Epithelial cell of proximal tubule (primary cell): ENCODE measurements at places on chromosomes 6 and 20.
A peak's percentile ranks its signal among the peaks of the same experiment; 100 is the strongest.

DNA sequence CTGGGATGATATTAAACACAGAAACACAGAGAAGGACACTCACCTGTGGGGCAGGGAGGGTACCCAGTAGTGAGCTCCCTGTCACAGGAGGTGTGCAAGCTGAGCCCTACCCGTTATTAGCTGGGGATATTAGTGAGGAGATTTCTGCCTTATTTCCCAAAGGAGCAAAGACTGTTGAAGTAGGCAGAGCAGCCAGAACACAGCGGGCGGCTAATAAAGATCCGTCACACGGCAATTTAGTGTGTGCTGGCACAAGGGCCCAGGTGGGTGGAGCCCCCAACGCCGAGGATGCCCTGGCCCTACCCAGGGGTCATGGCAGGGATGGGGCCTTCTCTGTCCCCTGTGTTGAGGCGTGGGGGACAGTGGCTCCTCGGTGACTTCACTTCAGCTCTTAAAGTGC lies 8.3 kb downstream of the VSTM2L start:
- DNase-seq, result no peak

DNA sequence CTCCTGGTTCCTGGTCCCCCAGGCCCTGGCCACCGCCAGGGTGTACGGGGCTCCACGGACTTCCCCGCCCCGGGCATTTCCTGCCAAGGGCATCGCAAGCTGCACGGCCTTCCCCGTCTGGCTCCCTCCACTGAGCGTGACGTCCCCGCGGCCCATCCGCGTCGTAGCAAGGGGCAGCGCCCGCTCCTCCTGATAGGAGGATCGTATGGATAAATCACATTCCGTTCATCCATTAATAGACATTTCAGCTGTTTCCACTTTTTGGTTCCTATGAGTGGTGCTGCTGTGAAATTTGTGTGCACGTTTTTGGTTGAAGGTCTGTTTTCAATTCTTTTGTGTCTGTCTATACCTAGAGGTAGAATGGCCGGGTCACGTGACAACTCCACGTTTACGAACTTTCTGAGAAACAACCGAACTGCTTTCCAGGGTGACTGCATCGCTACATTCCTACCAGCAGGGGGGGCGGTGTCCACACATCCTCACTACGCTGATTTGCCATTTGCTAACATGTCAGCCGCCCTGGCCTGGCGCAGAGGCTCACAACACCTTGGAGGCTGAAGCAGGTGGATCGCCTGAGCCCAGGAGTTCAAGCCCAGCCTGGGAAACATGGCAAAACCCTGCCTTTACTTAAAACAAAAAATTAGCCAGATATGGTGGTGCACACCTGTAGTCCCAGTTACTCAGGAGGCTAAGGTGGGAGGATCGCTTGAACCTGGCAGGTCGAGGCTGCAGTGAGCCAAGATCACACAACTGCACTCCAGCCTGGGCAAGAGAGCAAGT lies 37.7 kb downstream of the KCNQ2 start:
- DNase-seq, result no peak

- DNase-seq, result no peak
These were observed 130.1 kb upstream of the SLC2A12 start for GRCh38 chr6:134182528-134182927.

GRCh38 chr6:142569676-142570075 lies 267.9 kb downstream of the ADGRG6 start:
- DNase-seq, result no peak

DNA sequence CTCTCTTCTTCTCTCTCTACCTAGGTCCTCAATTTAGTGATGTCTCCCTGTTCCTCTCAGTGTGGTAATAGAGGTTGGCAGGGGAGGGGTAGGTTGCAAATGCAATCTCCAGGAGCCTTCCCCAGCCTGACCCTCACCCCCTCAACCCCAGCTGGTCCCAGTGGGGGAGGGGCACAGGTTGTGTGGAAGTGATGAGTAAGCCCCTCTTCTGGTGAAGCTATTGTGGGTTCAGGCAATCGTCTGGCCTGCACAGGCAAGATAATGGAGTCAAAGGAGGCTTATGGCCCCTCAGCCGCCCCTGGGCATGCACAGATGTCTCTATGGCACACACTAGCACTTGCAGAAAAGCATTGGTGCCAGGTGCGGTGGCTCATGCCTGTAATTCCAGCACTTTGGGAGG lies 10.8 kb upstream of the ADA start:
- DNase-seq, result no peak

DNA sequence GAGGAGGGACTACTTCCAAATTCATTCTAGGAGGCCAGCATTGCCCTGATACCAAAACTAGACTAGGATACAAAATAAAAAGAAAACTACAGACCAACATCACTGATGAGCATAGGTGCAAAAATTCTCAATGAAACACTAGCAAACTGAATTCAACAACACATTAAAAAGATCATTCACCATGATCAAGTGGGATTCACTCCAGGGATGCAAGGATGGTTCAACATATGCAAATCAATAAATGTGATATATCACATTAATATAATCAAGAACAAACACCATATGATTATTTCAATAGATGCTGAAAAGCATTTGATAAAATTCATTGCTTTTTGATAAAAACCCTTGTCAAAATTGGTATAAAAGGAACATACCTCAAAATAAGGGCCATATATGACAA lies 10.2 kb downstream of the PGBD1 start:
- DNase-seq, result no peak

DNA sequence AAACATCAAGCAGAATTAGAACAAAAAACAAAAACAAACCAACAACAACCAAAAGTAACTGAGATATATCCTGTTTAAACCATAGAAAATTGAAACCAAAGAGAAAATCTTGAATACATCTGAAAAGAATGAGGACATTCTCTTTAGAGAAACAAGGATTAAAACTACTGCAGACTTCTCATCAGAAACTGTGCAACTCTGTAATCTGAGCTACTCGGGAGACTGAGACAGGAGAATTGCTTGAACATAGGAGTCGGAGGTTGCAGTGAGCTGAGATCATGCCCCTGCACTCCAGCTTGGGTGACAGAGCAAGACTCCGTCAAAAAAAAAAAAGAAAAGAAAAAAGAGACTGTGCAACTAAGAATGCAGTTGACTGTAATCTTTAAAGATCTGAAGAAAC lies 153.4 kb downstream of the SYNDIG1 start:
- DNase-seq, result no peak

DNA sequence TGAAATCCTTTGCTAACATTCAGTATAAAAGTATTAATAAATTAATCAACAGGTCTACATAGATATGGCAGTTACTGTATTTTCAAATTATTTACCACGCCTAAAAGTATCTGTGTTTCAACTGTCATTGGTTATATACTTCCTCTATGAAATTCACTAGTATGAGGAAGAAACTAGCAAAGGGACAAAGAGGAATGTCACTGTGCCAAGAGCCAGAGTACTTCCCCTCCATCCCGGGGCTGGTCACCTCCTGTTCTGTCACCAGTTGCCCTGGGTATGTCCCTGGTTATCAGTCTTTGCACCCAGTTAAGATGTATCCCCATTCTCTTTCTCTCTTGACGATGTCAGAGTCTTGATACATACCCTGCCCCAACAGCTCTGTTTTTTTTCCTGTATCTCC lies 476.8 kb upstream of the SOX4 start:
- DNase-seq, result no peak

GRCh38 chr20:5146871-5147592 lies 20.2 kb downstream of the CDS2 start:
- no peak for DNase-seq

DNA sequence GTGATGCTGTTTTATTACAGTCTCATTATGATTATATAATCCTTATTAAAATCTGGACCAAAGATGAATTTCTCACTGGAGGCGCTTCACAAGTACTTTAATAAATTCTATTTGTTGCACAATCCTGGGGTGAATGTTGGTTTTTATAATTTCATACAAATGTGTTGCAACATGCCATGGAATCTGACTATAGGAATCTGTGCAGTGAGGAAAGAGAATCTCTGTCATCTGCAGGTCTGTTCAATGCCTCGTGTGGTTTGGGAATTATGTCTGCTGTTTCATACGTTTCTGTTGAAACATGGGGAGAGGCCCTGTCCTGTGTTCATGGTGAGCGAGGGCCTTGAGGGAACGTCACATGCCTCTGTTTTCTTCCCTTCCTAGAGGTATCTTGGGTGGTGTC lies 277.3 kb downstream of the CDH4 start:
- no peak for DNase-seq

DNA sequence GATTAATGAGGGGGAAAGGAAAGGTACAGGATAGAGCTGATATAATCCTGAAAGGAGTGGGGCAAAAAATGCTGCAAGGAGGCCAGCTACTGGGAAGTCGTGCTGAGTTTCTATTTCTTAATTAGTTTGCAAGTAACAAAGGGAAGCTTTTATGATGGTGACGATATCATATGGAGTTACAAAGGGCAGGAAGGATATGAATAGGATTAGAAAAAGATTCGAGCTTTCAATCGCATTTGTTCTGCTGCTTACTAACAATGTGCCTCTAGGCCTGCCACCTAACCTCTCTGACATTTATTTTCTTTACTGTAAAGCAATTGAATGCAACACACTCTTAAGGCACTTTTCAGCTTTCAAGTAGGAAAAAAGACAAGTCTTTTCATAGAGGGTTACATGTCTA lies 219.2 kb downstream of the CLVS2 start:
- DNase-seq, result no peak

DNA sequence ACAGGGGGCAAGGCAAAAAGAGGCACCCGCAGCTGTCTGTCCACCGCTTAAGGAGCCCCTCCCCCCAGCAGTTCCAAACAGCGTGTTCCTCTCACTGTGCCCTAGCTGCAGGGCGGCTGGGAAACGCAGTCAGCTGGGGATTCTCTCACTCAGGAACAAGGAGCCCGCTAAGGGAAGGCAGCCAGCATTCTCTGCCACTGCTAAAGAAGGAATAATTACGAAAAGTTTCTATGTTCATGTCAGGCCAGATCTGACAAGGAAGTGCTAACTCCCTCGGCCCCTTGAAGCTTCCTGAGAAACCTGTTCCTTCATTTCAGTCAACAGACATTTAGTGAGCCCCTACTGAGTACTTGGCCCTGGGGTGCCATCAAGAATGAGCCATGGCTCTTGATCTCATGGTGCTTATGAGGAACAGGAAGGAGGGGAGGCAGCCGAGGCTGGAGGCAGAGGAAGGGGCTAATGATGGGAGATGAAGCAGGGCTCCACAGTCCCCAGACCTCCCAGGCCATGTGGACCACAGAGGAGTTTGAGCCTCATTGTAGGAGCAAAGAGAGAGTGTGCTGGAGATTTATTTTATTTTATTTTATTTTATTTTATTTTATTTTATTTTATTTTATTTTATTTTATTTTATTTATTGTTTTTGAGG lies 101.7 kb upstream of the PMEPA1 start:
- DNase-seq, result no peak

DNA sequence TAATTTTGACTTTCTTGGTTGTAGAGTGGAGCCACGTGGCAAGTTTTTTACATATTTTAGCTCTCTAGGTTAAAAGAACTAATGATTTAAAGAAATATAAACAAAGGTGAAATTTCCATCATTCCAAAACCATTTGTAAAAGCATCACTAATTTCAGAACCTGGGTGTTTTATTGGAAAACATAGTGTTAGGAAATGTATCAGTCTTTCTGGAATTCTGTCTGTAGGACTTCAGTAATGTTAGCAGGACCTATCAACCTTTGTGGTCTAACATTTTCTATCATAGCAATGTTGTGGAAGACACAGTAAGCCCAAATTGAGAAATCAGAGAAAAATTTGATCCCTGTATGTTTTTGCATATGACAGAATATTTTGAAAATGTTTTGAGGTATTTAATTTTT lies 28.3 kb downstream of the L3MBTL3 start:
- DNase-seq, result no peak

DNA sequence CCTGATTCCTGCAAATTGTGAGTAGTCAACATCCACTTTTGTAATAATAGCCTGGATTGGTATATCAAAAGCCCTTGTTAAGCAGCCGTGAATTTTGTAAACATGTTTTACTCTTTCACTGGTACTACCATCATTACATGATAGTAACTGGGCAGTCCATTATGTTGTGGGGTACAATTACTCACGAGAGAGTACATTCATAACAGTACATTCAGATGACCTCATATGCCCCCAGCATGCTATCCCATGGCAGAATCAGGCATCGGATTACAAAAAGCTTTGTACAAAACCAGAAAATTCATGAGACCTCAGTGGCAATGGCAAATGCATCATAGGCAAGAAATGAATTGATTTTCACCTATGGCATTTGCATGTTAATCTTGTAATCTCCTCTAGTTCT lies 166.2 kb downstream of the EPM2A start:
- DNase-seq, result no peak

- no peak for DNase-seq
These were observed 132.2 kb upstream of the RREB1 start for GRCh38 chr6:6975459-6976111.

DNA sequence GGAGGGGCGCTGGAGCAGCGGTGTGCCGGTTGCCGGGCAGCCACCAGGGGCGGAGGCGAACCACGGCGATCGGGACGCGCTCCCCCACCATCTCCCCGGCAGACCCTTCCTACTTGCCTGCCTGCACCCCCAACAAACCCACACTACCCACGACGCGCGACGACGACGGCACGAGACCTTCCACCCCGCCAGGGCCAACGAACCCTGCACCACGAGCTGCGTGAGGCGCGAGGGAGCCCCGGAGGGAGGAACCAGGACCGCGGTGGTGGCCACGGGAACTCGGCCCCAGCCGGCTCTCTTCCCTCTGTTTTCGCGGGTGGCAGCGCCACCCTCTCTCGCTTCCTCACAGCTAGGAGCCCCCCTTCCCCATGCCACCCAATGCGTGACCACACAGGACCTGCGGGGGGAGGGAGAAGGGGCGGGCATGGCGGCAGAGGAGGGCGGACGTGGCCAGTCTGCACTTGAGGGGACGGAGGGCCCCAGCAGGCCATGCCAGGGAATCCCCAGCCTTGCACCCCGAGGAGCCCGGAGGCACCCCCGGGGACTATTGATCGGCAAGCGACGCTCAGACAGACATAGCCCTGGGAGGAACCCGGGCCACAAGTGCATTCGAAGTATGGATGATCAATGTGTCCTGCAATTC lies 1516.4 kb upstream of the DEFB115 start:
- no peak for DNase-seq

DNA sequence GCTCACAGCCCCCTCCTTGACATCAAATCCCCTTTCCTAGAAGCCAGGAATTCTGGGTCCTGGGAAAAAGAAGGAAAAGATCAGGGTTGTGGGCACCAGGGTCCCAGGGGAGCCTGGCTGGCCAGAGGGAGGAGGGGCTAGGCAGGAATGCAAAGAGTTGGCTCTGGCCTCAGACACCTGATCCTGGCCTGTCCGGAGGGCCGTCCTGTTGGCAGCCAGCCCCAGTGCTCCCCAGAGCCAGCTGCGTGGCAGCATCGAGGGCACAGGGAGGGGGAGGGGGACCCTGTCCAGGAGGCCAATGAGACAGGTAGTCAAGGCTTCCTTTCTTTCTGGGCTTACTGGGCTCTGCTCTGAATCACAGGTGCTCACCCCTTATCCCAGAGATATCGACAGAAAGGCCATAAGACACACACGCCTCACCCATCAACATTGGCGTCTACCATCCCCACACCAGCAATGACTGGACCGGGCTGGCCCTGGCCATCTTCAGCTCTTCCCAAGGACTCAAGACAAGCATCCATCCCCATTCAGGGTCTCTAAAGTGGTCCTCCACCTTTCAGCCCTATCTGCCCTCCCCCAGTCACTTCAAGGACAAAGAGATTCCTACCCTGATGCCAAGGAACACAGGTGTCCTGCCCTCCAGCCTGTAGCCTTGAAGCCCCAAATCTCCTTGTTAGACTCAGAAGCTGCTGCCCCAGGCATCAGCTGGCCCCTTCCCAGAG lies 723 bp downstream of the COL11A2 start:
- no peak for DNase-seq

GRCh38 chr6:20789162-20789561 lies 254.9 kb downstream of the CDKAL1 start:
- DNase-seq, result no peak

GRCh38 chr20:11057624-11058023 lies 383.8 kb upstream of the JAG1 start:
- peak; percentile 70 for DNase-seq
